H7 (cell line): ENCODE measurements at places on chromosomes 4 and X.

DNA sequence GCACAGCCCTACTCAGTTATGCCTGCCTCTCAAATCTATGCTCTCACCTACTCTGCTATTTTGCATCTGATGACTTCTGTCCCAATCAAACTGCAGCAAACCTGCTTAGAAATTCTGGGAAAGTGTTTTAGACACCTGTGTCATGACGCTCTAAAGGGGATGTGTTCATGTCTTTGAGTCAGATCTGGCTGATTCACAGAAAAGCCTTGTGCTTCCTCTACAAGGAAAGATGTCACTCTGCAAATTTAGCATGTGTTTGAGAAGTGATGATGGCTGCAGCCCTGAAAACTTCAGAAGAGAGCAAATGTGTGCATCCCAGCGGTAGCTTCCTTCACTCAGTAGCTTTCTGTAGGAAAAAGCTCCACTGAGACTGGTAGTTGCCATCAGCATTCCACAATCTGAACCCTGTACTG is 235.4 kb downstream of the MGST2 start:
- DNase-seq: no peak

DNA sequence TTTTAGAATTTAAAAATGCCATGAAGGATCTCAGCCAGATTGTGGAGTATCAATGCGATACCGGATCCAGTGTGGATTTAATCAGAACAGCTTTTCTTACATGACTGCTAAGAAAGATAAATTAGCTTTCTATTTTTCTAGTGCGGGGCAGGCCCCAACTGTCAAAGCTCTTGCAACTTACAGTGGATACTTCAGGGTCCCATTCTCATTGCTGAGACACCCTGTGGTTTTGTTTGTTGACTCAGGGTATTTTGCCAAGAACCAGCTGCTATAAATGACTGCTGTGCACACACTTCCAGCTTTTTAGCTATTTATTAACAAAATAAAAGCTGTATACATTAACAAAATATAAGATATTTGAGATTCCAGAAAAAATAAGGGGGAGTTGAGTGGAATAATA is 166.4 kb downstream of the DCLK2 start:
- peak; percentile 52 for DNase-seq

- DNase-seq: no peak
These were observed 55.5 kb upstream of the SMIM10 start for GRCh38 chrX:134935276-134935675.

- DNase-seq: no peak
These were observed 61.0 kb upstream of the SMIM10 start for GRCh38 chrX:134929808-134930207.

DNA sequence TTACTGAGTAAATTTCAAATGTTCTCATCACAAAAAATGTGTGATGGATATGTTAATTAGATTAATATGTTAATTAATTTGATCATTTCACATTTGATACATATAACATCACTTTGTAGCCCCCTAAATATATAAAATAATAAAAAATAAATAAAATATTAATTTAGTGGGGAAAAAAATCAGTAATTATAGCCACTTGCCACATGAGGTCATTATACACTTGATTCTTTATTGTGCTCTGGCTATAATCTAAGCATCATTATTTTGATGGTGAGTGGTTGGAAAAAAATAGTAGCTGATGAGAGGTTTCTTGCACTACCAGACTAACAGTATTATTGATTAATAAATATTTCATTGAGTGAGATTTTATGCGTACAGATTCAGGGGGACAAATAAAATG is 57.4 kb downstream of the DCK start:
- no peak for DNase-seq

GRCh38 chrX:120036704-120037103 is 40.8 kb downstream of the RHOXF2B start:
- DNase-seq: peak; percentile 16

- DNase-seq: no peak
These were observed 326.4 kb downstream of the EVC2 start for GRCh38 chr4:5381961-5382441.

GRCh38 chrX:19824603-19825002 is 62.8 kb downstream of the SH3KBP1 start:
- DNase-seq: no peak

DNA sequence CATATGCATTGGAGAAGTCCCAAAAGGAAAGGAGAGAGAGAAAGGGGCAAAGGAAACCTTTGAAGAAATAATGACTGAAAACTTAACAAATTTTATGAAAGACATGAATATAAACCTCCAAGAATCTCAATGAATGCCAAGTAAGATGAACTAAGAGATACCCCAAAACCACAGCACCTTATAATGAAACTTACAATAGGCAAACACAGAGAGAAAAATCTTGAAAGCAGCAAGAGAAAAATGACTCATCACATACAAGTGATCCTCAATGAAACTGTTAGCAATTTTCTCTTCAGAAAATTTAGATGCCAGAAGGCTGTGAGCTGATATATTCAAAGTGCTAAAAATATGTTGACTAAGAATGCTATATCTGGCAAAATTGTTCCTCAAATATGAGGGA is 10.1 kb downstream of the SMIM10L2A start:
- DNase-seq: no peak

GRCh38 chrX:41750716-41751115 is 26.7 kb downstream of the GPR82 start:
- DNase-seq: no peak

GRCh38 chr4:119244832-119245231 is 32.3 kb downstream of the USP53 start:
- DNase-seq: no peak

GRCh38 chr4:89497517-89498308 is 190.1 kb upstream of the GPRIN3 start:
- DNase-seq: no peak

GRCh38 chr4:104732766-104733165 is 238.1 kb upstream of the CXXC4 start:
- no peak for DNase-seq

- no peak for DNase-seq
These were observed 15.5 kb downstream of the PRRG1 start for GRCh38 chrX:37364666-37365065.

GRCh38 chr4:66574145-66574978 is 904.1 kb upstream of the EPHA5 start:
- DNase-seq: no peak

- no peak for DNase-seq
These were observed 176.1 kb upstream of the MAGEB16 start for GRCh38 chrX:35622040-35622439.

- DNase-seq: no peak
These were observed 462.4 kb upstream of the NDST4 start for GRCh38 chr4:115575851-115576250.

DNA sequence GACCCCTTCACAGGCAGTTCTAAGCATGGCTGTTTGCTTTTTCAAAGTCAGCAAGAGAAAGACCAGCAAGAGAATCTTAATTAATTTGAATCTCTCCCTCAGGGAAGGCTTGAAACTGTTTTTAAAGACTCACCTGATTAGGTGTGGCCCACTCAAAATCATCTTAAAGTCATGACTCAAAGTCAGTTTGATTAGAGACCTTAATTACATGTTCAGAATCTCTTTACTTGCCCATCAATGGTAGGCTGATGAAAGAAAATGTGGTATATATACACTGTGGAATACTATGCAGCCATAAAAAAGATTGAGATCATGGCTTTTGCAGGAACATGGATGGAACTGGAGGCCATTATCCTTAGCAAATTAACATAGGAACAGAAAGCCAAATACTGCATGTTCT is 247.5 kb upstream of the PRKX start:
- DNase-seq: no peak

- no peak for DNase-seq
These were observed 103.6 kb downstream of the RAPGEF2 start for GRCh38 chr4:159206427-159206871.

- peak; percentile 80 for DNase-seq
These were observed at the start of gene IGFBP7 for GRCh38 chr4:57109847-57110639. IGFBP7 (minus strand) TSS chr4:57110385; CDS start chr4:57110351, 34 bp downstream.

- no peak for DNase-seq
These were observed 2.0 kb upstream of the PDK3 start for GRCh38 chrX:24463077-24463476.

- no peak for DNase-seq
These were observed 13.2 kb downstream of the RUFY3 start for GRCh38 chr4:70734971-70735370.

DNA sequence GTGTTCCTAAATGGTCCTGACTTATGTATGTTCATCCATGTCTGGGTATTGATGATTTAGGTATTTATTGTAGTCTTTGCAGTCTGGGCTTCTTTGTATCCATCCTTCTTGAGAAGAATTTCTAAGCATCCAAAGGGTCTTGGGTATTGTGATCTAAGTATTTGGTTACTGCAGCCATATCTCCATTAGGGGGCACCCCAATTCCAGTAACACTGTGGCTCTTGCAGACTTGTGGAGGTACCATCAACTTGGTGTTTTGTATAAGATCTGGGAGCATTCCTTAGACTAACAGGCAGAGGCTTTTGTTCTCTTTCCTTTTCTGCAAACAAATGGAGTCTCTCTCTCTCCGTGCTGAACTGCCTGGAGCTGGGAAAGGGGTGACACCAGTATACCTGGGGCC is 113.7 kb upstream of the NEXMIF start:
- no peak for DNase-seq

DNA sequence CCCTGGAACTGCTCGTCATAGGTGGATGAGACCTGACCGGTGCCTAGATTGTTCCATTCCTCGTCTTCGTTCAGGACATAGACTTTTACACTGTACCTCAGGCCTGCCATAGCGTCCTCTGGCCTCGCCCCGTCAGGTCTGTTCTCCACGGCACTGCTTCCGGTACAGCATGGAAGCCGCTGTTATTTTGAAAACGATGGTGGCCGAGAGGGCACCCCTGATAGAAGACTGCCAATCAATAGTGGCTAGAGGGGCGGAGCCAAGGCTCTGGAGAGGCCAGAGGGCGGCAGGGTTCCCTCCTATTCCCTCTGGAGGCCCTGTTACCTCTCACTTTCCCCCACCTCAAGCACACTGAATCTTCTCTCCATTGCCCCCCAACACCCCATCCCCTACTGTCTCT is at the start of gene PPP4R3C:
Gene PPP4R3C, minus strand, starts transcription at position 155 of the 400 bp plus-strand sequence. Its CDS starts 45 bp downstream, at position 110.
- no peak for DNase-seq

GRCh38 chr4:211033-211511 is 86.8 kb downstream of the ZNF718 start:
- no peak for DNase-seq

DNA sequence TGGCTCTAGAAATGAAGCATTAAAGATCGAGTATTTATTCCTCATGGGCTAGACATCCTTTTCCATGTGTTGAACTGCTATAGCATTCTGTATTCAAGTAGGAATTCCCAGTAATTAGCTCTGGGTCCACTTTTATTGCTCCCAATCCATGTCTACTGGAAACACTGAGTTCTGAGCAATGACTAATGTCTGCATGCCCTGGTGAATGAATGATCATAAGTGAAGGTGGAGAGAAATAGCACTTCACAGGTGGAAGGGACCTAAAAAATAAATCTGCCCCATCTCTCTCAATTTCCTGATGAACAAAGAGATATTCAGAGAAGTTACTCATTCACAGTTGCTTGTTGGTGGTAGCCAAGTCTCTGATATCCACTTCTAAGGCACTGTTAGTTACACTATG is 34.6 kb upstream of the CXCL8 start:
- DNase-seq: no peak

DNA sequence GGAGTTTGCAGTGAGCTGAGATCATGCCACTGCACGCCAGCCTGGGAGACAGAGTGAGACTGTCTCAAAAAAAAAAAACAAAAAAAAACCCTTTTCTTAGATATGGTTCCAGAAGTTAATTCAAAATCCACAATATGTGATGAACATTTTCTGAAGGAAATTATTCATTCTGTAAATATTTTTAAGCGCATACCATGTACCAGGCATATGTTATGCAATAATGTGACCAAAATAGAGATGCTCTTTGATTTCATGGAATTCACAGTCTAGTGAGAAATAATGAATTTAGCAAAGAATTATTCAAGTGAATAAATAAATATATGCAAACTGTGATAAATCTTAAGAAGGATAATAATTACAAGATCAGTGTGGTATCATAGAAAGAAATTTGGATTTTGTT is 174.7 kb downstream of the GC start:
- DNase-seq: no peak

- no peak for DNase-seq
These were observed 554.8 kb upstream of the PABPC4L start for GRCh38 chr4:134756421-134756820.

DNA sequence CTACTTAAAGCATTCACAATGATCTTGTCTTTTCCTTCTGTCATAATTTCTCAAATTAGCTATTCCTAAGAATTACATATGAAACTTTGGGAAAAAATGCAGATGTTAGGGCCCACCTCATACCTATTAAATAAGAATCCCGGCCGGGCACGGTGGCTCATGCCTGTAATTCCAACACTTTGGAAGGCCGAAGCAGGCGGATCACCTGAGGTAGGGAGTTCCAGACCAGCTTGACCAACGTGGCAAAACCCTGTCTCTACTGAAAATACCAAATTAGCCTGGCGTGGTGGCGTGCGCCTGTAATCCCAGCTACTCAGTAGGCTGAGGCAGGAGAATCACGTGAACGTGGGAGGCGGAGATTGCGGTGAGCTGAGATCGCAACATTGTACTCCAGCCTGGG is 158.4 kb upstream of the TLL1 start:
- no peak for DNase-seq

- no peak for DNase-seq
These were observed 95.7 kb upstream of the MAOA start for GRCh38 chrX:43560247-43560946.
